NCI-H2029 treated with DMSO at 0.1 percent for 48 hours (cell line): ENCODE measurements at places on chromosomes 7 and 10.

GRCh38 chr7:128361411-128362379 lies at the start of gene PRRT4:
TSS of gene PRRT4 (minus strand) at chr7:128361690.
- DNase-seq = no peak

DNA sequence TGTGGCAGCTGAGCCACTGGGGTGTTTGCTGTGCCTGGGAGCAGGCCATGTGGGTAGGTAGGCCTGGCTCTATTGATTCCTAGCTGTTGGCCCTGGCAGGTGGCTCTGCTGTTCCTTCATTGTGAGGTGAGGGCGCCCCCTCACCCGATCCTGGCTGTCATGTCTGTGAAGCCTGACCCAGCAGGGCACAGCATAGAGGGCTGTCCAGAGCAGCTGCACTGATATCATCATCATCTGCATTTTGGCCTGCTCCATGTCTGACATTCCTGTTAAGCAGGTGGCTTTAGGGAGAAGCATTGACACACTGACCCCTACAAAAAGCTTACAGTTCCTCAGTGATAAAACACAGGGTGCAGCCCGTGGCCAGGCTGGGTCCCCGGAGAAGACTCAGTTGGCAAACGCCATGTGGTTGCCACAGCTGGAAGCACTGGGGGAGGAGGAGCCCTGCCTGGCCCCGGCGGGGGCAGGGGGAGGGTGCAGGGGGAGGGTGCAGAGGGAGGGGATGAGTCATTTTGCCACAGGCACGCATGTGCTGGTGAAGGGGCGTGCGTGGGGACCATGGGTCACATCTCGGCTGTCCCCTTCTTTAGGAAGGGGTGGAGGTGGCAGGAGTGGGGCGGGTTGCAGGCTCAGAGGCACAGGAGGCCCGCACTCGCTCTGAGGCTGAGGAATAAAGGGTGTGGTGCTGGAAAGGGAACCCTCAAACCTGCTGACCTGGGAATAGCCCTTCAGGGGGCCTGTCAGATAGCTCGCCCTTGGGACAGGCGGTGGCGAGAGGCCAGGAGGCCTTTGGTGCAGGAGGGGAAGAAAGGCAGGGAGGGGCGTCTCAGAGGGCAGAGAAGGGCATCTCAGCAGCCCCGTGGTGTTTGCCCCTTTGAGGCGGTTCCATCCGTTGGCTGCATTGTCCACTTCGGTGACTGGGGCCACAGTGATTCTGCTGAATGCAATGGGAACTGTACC lies 31.6 kb downstream of the IKZF1 start:
- no peak for DNase-seq

DNA sequence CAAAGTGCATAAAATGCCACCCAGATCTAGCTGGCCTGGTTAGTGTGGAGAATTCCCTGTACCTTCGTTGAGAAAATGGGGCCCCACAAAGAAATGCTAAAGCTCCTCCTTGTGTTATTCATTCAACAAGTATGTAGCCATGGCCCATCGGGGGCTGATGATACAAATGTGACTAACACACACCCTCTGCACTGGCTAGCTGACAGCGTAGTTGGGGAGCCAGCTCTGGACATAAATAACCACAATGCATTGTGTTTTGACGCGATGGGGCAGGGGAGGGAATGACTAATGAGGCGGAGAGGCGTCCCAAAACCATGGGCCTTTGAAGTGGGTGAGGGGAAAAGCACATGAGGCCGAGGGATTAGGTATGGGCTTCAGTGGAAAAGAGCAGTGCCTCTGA lies 28.2 kb upstream of the ASL start:
- no peak for DNase-seq

DNA sequence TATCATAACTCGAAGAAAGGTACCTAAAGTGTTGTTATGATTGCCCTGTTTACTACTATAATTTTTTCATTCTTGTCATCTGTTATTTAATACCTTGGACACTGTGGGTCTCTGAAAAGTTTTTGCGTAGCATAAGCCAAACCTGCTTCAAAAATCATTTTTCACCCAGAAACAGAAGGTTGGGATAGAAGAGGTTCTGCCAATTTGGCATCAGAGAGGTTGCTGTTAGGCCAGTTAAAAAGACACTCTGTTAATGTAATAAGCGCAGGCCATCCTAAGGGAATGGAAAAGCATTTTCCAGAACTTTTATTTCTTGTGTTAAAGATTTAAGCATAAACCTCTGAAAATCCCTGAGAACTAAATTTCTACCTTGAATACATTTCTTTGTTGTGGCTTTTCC lies 212.2 kb downstream of the BMPER start:
- DNase-seq = no peak
